EL (cell line): ENCODE measurements at places on chromosomes 7 and 10.
A peak's percentile ranks its signal among the peaks of the same experiment; 100 is the strongest.

DNA sequence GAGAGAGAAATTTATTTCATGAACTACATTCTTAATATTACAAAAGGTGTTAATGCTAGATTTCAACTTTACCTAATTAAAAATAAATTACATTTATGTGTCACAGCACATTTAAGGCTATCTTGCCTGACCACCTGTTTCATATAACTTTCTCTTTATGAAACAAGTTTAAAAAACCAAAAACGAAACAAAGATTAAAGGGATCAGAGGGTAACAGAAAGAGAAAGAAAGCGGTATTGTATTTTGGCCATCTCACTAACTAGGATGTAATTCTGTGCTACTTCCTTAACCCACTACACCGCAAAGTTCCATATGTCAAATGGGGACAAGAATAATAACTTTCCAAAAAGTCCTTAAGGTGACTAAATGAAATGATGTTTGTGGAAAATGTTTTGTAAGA, 6.3 kb upstream of the RHOBTB1 start:
- DNase-seq: no peak

GRCh38 chr7:40498924-40499510, 364.2 kb downstream of the SUGCT start:
- no peak for DNase-seq

DNA sequence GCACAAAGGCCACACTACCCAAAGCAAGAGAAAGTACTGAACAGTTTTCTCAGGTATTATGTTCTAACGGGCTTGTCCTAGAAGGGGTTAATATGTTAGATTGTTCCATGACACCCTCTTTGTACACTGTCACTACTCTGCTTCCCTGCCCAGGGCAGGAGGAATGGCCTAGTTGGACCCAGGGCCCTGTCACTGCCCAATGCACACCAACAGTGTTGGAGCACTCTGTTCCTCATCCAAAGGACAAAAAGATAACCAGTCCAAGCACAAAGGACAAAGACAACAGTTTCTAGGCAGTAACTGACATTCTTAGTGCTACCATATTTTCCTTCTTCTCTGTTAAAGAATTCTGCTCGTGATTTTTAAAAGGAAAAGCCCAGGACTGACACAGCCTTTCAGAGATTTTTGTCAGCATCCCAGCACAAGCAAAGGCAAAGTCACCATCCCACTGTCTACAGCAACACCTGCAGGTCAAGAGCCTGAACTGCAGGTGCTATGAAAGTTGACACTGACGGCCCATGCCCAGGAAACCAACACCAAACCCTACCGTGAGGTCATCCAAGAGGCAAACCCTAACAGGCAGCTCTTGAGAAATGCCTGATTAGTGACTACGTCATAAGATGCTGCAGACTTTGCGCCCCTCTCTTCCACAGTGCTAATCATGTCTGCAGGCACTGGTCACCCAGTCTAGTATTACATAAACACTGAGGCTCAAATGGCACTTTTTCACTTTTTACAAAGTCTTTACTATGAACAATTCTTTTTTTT, 13.2 kb downstream of the NUDCD3 start:
- DNase-seq: peak; percentile 83

- peak; percentile 59 for DNase-seq
Observed at GRCh38 chr10:24617771-24618396, 105.8 kb downstream of the ARHGAP21 start.

GRCh38 chr10:89563861-89564478, 28.6 kb upstream of the SLC16A12 start:
- DNase-seq: peak; percentile 59

GRCh38 chr7:148772297-148773089, 73.8 kb downstream of the CUL1 start:
- peak; percentile 93 for DNase-seq

DNA sequence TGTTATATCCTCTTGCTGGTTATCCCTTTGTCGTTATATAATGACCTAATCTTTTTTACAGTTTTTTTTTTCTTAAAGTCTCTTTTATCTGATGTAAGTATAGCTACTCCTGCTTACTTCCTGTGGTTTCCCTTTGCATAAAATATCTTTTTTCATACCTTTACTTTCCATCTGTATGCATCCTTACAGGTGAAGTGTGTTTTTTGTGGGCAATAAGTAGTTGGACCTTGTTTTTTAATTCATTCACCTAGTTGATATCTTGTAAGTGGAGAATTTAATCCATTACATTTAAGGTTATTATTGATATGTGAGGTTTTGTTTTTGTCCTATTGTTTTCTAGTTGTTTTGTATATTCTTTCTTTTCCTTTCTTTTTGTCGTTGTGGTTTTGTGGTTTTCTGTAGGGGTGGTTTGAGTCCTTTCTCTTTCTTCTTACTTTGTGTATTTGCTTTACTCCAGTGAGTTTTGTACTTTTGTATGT, 168.6 kb downstream of the MLLT10 start:
- DNase-seq: no peak

DNA sequence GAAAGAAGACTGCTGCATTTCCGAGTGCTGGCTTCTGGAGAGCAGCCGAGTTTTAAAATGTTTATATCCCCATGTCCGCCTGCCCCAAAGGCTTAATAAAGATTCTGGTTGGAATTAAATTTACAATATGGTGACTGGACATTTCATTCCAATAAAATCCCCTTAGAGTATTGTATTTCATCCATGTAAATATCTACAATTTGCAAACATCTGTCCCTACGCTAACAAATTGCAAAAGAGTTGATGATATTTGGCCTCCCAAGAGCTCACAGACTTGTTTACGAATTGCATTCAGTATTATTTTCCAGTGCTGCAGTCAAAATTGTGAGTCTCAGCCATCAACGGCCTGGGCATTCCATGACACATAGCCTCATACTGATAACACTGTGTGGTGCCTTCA, 50.1 kb downstream of the PLEKHS1 start:
- no peak for DNase-seq

DNA sequence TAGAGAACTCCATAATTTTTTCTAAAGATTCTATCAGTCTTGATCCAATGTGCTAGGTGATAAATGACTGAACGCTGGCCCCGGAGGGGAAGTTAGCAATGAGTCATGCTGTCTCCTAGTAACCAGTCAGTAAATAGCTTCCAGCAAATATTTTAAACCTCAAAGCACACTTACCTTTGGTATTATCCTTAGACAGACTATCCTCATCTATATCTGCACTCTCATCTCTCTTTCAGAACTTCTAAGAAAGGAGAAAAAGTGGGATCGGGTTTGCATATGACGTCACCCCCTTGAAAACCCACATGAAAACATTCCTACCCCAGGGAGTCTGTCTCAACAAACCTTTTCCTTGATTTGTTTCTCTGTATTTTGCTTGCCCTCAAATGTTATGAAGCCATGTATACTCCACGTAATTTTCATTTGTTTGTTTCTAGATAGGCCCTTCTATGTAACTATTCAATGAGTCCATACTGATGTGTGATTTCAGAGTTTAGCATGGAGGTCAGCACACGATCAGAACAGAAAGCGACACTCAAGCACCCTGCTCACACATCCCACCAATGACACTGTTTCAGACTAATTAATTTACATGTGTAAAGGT, 174.9 kb upstream of the NRP1 start:
- peak; percentile 89 for DNase-seq

DNA sequence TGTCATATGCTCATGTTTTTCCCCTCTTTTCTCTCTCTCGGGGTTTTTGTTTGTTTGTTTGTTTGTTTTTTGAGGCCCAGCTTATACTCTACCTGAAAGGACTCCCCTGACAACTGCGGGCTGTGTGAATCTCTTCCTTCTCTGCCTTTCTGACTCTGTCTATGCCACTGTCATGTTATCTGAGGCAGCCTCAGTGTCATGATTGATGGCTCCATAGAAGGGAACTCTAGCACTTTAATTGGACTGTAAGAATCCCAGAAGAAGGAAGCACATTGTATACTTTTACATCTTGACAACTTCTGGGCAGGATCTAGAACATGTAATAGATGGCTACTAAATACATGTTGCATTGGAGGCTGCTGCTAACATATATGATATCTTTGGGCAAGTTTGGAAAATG, 25.4 kb downstream of the AKR1B15 start:
- no peak for DNase-seq

DNA sequence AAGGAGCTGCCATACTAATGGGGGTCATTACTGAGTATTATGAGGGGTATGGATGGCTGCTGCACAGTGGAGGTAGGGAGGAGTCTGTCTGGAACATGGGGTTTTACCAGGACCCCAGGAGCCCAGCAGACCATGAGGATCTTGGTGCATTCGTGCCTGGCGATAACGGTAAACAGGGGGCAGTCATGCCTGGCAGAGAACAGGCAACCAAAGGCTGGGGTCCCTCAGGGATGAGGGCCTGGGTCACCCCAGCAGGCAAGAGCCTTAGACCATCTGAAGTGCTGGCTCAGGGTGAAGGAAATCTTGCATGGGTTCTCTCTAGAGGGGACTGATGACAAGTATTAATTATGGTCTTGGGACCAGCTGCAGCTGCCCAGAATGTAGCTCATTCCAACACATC, 46.1 kb downstream of the MYL10 start:
- DNase-seq: no peak

DNA sequence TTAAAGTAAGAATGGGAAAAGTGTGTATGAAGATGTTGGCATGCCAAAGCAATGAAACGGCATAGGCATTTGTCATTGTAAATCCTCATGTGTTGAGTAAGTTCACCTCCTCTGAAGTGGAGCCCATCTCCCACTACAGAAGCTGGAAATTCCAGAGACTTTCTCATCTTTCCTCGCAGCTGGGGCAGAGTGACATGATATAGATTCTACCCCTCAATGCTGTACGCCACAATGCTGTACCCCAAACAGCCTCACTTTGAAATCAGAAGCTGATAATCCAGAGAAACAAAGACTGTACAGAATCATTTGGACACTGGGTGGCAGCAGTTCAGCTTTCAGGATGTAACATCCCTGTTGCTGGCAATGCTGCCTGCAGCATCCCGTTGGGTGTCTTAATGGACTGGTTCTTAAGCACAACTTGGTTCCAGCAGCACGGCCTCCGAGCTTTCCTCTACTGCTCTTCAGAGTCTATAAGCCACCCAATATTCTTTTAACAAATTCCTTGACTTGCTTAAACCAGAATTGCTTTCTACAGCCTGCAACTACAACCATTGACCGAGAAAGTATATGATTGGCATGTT, 18.8 kb downstream of the ZC3HAV1L start:
- DNase-seq: peak; percentile 75

- peak; percentile 84 for DNase-seq
Observed at GRCh38 chr10:77111611-77112550, 525.7 kb downstream of the KCNMA1 start.

GRCh38 chr10:116262678-116263077, 10.3 kb downstream of the GFRA1 start:
- DNase-seq: no peak

- no peak for DNase-seq
Observed at GRCh38 chr7:114422507-114423501, 8.2 kb downstream of the FOXP2 start.

DNA sequence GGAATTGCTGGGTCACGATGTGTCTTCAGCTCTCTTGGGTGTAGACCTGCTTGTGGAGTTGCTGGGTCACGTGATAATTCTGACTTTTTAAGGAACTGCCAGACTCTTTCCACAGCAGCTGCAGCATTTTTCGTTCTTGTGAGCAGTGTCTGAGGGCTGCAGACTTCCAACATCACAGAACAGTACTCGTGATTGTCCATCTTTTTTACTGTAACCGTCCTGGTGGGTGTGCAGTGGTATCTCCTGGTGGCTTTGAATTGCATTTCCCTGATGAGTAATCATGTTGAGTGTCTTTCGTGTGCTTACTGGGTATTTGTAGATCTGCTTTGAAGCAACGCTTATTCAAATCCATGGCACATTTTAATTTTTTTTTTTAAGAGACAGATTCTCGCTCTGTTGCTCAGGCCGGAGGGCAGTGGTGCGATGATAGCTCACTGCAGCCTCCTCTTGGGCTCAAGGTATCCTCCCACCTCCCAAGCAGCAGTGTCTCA, 22.7 kb downstream of the INPP5A start:
- no peak for DNase-seq

DNA sequence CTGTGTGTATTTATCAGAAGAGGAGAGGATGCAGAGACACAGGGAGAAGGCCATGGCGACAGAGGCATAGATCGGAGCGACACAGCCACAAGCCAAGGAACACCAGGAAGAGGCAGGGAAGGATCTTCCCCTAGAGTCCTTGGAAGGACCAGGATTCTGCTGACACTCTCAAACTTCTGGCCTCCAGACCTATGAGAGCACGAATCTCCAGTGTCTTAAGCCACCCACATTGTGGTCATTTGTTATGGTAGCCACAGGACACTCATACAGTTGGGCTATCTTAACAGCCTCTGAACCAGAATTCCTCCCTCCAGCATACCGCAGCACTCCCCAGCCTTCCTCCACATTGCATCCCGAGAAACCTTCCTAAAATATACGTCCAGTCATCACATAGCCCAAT, 367.0 kb upstream of the MGMT start:
- DNase-seq: no peak

DNA sequence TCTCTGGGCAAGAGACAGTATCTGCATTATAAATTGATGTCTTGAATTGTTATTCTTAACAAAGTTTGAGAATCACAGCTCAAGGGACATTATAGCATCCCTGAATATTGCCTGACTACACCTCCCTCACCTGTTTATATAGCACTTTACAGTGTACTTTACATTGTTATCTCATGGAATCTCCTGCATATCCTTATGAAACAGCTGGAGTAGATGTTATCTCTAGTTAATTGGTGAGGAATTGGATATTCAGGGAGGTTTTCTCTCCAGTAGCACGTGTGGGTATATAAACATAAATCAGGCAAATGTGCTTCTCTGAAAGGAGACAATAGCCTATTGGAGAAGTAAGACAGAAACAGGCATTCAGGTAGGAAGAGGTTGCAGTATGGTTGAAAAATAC, 117.2 kb downstream of the SRI start:
- DNase-seq: no peak

DNA sequence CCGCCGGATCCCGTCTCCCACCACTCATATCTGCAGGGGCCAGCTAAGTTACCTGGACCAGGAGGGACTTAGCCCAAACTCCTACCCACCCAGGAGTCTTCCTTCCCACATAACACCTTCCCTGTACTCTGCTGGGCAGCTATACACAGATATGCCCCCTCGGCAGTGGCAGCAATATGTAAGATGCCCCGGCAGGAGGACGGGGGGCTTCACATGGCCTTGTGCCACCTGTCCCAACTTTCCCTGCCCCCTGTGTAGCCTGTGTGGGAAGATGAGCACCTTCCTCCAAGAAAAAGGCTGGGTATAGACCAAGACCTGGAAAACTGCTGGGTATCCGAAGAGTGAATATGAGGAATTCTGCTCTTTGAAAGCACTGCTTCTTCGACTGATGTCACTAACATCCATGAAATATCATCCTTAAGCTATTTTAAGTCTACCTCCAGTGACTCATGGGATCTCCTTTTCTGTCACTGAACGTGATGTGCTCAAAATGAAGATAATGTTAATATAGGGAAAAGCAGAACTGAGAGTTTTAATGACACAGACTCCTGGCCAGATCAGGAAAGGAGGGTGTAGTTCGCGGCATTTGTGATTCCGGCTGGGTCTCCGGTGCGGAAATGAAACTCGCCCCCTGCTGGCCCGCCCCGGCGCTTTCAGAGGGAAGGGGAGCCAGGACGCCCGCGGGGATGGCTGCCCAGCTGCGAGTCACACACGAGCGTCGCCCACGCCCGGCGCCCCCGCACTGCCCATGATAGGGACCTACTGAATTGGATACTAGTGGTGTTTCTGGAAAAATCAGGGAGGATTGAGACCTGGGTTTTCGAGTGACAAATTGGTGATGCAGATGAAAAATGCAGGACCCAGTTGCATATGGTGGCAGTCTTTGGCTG, 256.9 kb upstream of the NFE2L3 start:
- DNase-seq: peak; percentile 43

GRCh38 chr10:110576220-110576619, 8.7 kb downstream of the SMC3 start:
- peak; percentile 81 for DNase-seq
